ENCODE measurements at places on chromosomes 16 and 17. TPM values are rescaled to one million over a fixed set of nuclear protein-coding genes. Genes with fewer than 3 reads are reported as not detected.

DNA sequence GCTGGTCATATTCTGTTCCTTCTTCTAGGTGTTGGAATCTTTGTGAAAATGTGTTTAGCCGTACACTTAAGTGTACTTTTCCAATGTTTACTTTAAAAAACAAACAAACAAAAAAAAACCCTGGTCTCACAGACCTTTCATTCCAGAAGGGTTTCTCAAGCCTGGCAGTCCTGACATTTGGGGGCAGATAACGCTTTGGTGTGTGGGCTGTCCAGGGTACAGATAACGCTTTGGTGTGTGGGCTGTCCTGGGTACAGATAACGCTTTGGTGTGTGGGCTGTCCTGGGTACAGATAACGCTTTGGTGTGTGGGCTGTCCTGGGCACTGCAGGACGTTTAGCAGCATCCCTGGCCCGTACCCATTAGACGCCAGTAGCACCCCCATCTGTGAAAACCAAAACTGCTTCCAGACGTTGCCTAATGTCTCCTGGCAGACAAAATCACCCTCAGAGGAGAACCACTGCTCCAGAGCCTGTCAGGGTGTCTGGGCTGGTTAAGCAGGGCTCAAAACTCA, 15.2 kb upstream of the FLCN start:
- DNase-seq, result peak; percentile 16

GRCh38 chr16:15444264-15444663, 9.9 kb downstream of the BMERB1 start:
- DNase-seq, result no peak

DNA sequence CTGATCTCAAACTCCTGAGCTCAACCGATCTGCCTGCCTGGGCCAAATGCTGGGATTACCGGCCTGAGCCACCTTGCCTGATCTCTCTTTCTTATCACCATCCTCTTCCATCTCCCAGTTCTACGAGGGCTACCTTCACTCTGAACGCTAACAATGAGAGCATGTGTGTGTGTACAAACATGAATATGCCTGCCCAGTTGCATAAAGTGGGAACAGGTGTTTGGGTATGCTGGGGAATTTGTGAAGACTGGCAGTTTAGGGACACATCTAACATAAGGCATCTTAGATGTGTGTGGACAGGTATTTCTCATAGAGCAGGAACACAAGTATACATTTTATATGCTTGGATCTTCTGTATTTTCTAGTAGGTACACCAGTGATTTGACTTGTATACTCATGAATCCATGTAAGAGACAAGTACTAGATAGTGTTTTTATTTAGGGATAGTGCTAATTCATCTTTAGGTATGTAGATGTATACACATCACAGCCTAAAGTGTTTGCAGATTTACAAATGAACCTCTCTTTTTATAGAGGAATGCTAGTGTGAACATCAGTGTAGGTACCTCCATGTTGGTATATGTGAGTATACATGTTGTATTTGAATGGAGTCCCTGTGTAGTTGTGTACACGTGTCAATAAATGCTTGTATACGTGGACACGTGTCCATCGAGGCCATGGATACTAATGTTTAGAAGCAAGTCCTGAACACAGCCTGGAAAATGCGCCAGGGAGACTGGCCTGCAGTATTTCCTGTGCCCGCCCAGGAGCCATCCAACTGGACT, 1.2 kb upstream of the DLX4 start:
- no peak for DNase-seq

GRCh38 chr16:85460252-85461021, 152.7 kb upstream of the GSE1 start:
- DNase-seq, result no peak

- no peak for DNase-seq
Observed at GRCh38 chr16:3610698-3611145, 684 bp downstream of the SLX4 start.

DNA sequence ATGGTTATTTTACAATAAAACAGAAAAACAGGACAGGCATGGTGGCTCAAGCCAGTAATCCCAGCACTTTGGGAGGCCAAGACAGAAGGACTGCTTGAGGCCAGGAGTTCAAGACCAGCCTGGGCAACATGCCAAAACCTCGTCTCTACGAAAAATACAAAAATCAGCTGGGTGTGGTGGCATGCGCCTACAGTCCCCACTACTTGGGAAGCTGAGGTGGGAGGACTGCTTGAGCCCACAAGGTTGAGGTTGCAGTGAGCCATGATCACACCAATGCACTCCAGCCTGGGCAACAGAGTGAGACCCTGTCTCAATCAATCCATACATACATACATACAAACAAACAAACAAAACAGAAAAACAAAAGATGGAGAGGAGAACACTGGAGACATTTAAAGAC, 45.6 kb downstream of the USP31 start:
- DNase-seq, result no peak

- DNase-seq, result no peak
Observed at GRCh38 chr17:37135576-37135975, 186.8 kb downstream of the AATF start.

DNA sequence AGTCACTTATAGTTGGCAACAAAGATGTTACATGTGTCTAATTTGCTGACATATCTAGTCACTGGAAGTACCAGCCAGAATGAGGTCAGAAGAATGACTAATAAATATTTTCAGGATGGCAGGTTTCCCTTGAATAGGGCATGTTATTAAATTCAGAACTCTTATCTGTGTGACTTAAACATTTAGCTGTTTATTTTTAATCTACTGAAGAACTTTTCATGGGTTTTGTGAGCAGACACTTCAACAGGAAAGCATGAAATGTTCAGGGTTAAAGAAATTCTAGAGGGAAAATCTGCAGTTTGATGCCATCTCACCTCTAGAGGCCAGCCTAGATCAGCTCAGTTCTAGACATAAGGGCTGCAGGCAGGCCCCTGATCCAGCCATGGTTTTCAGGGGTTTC, 13.2 kb downstream of the JPT2 start:
- no peak for DNase-seq

GRCh38 chr17:43531955-43532354, 14.2 kb downstream of the ETV4 start:
- peak; percentile 36 for DNase-seq

- no peak for DNase-seq
Observed at GRCh38 chr16:62644030-62644812, 608.0 kb upstream of the CDH8 start.

GRCh38 chr16:20181416-20181815, 107.7 kb upstream of the GPR139 start:
- DNase-seq, result no peak

GRCh38 chr16:381012-381788, 578 bp downstream of the PGAP6 start:
- DNase-seq, result peak; percentile 82

GRCh38 chr16:73219176-73219575, 171.2 kb upstream of the ZFHX3 start:
- DNase-seq, result no peak

- DNase-seq, result no peak
Observed at GRCh38 chr16:11414815-11415775, 69.8 kb downstream of the RMI2 start.

DNA sequence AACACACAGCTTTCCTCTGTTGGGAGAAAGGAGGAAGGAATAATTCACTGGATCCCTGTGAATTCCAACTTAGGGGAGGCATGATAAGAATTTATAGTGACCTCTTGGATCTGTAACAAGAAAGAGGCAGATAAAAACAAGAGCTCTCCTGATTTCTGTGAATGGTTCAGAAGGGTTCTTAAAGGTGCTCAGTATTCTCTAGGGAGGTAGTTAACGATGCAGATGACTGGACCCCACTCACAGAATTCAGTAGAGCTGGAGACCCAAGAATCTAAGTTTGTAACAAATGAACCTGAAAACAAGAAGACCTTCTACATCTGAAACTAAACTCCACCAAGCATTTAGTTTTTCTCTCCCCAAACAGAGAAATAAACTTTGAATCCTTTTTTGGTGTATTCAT, 8.6 kb downstream of the ZNRF1 start:
- DNase-seq, result no peak

DNA sequence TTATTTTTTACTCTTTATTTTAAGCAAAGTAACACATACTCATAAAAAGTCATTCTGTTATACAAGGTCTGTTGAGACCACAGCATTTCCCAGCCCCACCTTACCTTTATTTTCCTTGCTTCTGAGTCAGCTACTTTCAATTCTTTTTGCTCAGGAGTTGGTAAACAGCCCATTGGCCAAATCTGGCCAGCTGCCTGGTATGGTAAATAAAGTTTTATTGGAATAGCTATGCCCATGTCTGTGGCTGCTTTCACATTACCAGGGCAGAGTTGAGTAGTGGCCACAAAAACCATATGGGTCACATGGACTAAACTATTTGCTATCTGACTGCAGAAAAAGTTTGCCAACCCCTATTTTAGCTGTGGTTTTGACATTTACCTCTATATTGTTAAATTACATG, 3.4 kb upstream of the NSRP1 start:
- DNase-seq, result no peak

DNA sequence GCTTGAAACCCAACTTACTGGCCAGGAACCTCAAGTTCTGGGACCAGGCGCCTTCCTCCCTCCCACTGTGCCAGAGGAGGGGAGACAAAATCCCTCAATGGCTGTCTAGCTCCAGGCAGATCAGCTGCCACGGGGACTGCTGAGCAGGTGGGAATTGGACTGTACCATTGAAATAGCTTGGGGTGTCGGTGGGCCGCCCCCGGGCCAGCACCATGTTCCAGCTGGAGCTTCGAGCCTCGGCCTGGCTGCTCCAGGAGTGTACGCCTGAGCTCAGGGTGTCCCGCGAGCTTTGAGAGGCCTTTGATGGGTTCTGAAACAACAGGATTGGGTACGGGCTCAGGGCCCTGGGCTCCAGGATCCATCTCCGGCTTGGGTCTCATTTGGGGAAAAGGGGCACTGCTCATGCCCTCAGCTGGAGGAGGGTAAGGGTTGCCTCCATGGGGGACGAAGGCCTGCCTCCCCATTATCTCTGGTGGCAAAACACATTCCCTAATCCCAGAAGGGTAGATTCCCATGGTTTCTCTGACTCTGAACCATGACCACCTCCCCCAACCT, 4.6 kb upstream of the SPATA32 start:
- no peak for DNase-seq

GRCh38 chr16:27918755-27919154, 144.8 kb downstream of the GSG1L start:
- peak; percentile 19 for DNase-seq

DNA sequence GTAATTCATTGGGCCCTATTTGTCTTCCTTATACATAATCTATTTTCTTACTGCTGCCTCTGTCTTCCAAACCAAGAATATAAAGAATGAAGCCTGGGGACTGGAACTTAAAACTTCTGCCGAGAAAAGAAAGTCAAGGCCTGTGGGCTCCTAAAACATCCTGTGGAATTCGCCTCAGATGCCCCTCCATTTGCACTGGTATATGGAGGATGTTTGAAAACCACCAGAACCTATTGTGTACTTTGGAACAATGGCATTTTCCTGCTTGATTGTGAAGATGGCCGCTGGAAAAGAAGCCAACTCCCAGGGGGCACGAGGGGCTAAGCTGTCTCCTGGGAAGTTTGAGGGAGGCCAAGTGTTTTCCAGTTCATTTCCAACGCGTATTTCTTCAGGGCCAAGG, 122.4 kb downstream of the WWOX start:
- DNase-seq, result no peak

DNA sequence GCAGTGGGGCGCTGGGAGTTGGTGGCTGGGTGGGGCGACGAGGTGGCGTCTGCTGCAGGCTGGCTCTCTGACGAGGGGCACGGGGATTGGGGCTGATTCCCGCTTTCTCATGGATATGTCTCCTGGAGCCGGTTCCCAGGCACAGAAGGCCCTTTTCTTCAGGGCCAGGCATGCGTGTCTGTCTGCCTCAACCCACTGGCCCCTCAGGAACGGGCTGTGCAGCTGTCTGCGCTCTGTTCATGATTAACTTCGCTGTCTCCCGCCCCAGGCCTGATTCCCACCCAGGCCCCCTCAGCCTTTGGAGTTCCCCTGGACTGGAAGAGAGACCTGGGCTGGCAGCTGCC, 53.1 kb downstream of the RAP1GAP2 start:
- DNase-seq, result no peak

DNA sequence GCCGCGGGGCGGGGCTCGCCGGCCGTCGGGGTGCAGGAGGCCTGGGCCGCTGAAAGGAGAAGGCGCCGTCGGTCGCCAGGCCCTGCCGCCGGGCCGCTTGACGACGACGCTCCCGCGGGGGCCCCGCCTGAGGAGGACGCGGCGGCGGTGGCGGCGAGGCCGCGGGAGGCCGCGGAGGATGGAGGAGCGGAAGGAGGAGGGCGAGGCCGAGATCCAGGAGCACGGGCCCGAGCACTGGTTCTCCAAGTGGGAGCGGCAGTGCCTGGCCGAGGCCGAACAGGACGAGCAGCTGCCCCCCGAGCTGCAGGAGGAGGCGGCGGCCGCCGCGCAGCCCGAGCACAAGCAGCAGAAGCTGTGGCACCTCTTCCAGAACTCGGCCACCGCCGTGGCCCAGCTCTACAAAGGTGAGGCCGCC, 430 bp downstream of the HAPSTR1 start:
- peak; percentile 89 for DNase-seq

- no peak for DNase-seq
Observed at GRCh38 chr16:17496891-17497290, 26.1 kb upstream of the XYLT1 start.

DNA sequence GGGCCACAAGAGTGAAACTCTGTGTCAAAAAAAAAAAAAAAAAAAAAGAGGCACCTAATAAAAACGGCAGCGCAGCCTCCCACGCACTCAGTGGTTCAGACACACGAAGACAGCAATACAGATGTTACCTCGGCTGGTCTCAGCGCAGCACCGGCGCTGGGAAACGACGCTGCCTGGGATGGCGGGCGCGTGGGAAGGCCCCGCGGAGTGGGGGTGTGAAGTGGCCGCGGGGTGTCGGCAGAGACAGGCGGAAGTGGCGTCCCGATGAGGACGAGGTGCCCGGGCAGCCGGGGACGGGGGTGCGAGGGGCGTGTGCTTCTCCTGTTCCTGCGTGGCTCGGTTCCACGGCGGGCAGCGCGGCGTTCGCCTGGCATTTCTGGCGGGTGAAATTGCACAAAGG, 179.4 kb downstream of the BANP start:
- DNase-seq, result no peak

GRCh38 chr17:75313941-75314551, 24.8 kb upstream of the SLC25A19 start:
- no peak for DNase-seq

- DNase-seq, result no peak
Observed at GRCh38 chr16:9039210-9039609, 52.2 kb upstream of the HAPSTR1 start.

IL34 gene
- total RNA-seq, result 4.0 TPM

KRTAP4-4 gene
- not detected for total RNA-seq

SLFN12L gene
- 1.4 TPM for total RNA-seq

KRT222 gene
- 7.7 TPM for total RNA-seq

GNG13 gene
- not detected for total RNA-seq

AKAP10 gene
- total RNA-seq, result 37.0 TPM

Measured in posterior vena cava (tissue), 2 donors.